ENCODE measurements at places on chromosomes 2 and 18.

- no peak for DNase-seq
Measured at GRCh38 chr2:150156415-150156814, 331.1 kb downstream of the RND3 start.

DNA sequence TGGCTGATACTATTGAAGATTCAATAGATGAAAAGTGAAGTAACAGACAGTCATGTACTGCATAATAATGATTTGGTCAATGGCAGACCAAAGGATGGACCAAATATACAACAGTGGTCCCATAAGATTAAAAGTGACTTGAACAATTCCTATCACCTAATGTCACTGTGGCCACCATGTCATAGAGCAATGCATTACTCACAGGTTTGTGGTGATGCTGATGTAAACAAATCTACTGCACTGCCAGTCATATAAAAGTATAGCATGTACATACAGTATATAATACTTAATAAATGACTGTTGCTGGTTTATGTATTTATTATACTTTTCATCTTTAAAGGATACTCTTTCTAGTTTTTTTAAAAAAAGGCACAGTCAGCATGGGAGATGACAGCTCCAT, 99.9 kb downstream of the USP34 start:
- no peak for DNase-seq

GRCh38 chr2:160397530-160397865, 96.1 kb downstream of the RBMS1 start:
- DNase-seq, result no peak

DNA sequence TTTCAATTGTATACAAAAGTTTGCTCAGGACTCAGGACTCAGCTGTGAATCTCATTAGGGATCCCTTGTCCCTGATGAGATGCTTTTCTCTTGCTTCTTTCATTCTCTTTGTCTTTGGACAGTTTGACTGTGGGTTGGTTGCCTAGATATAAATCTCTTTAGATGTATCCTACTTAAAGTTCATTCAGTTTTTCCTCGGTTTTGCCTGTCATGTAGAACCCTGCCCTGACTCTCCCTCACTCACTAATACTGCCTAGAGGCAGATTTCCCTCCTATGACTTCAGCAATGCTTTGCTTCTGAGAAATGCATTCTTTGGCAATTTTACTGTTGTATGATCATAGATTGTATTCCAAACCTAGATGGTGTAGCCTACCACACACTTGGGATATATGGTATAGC, 421.4 kb upstream of the TCF4 start:
- no peak for DNase-seq

- no peak for DNase-seq
Measured at GRCh38 chr2:159427048-159427447, 140.5 kb upstream of the WDSUB1 start.

DNA sequence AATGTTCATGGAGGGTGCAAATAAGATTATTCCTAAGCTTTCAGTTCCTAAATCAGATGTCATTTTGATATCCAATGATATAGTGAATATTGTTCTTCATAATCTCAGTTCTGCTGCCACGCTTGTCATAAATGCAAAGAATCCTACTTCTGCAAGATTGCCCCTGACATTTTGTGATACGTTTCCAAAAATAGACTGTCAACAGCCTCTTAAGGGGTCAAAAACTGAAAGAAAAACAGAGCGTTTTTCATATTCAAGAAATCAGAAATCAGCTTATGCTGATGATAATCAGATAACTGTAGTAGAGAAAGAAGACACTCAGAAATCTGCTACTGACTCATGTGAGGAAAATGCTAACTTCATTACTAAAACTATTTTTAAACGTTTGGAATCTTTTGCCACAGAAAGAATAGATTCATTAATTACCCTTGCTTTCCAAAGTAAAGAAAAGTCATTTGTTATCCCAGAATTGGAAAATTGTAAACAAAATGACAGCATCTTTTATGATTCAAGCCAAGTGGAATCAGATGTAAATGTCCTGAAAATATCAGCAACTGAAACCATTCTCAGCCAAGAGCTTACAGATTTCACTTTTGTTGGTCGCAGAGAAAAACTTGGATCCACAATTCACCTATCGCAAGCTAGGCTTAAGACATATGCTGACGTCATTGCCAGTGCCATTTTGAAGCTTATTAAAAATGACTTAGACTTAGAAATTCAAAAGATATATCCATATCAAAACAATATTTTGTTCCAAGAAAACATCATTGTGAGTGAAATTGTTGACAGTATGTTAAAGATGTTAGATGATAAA, 55.1 kb downstream of the FSIP2 start:
- no peak for DNase-seq

- DNase-seq, result no peak
Measured at GRCh38 chr18:50830544-50830943, 10.7 kb upstream of the MRO start.

GRCh38 chr2:20410556-20411277, 36.2 kb upstream of the RHOB start:
- DNase-seq, result no peak

DNA sequence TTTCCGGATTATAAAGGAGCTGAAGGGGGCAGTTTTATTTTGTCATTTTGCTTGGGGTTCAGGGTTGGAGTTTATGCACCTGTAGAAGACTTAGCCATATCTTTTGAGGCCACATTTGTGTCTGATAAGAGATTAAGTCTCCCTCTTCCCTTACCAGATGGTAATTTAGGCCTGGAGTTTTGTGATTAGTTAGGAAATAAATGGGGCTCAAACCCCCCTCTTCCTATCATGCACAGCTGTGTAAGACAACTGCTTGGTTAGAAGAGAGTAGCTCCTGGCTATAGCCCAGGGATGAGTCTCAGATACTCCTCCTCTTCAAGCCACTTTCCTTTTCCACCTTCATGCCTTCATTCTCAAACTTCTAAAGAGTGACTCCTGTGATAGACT, 802 bp upstream of the SAP130 start:
- peak; percentile 81 for DNase-seq

DNA sequence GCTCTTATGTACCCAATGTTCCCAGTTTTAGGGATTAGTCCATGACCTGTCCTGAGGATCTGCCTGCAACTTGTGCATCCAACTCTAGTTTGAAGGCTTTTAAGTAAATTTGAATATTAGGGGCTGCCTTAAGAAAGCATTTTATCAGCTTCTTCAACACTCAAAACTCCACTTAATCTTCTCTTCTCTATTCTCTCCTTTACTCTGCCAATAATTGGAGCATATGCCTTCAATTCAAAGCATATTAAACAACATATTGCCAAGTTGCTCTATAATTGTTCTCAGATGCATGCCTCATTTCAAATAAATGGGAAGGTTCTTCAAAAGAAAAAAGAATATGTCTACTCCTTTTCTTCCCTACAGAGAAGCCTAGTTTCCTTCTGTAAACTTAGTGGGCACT, 84.8 kb upstream of the NCKAP5 start:
- DNase-seq, result no peak

- no peak for DNase-seq
Measured at GRCh38 chr2:120246546-120247300, 5.9 kb upstream of the RALB start.

DNA sequence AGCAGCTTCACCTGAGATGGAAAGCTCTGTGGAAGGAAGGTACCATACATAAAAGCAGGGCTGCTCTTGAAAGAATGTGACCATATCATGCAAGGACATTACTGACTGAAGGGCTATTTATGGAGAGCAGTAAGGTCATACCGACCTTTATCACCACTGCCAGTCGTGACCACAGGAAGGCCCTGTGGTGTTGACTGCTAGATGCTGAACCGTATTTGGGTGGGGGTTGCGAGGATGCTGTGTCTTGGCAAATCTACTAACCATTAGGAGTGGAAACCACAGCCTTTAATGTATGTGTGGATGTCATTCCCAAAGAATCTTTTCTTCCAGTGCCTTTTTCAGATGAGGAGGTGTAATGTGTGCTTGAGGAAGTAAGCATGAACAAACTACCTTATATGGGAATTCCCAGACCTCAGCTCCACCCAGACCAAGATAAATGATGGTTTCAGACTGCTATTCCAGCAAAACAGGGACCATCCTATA, 60.8 kb downstream of the LIMS1 start:
- peak; percentile 96 for DNase-seq

DNA sequence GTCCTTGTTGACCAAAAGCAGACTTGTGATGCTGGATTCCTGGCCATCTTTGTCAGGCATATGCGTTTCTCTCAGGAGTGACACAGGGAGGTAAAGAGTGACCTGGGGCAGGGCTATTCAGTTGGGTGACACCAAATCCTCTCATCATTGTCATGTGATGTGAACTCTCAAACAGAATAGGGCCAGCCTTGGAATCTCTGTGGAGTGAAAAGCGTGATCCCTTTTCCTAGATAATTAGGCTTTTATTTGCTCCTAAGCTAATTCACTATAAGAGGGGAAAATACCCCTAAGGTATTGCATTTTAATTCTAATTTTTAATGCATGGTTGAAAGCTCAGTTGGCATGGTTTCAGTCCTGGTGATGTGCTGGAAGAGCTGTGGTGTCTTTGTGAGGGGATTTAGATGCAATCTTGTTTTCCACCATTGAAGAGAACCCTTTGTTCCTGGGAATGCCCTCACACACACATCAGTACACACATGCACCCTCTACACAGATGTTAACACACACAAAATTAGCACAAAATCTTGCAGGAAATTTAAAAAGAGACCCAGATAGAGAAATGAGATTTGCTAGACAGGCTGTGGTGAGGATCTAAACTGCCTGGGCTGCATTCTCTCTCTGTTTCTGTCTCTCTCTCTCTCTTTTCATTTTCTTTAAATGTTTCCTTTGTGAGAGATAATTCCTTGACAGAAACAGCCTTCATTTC, 349.9 kb downstream of the TSN start:
- no peak for DNase-seq

DNA sequence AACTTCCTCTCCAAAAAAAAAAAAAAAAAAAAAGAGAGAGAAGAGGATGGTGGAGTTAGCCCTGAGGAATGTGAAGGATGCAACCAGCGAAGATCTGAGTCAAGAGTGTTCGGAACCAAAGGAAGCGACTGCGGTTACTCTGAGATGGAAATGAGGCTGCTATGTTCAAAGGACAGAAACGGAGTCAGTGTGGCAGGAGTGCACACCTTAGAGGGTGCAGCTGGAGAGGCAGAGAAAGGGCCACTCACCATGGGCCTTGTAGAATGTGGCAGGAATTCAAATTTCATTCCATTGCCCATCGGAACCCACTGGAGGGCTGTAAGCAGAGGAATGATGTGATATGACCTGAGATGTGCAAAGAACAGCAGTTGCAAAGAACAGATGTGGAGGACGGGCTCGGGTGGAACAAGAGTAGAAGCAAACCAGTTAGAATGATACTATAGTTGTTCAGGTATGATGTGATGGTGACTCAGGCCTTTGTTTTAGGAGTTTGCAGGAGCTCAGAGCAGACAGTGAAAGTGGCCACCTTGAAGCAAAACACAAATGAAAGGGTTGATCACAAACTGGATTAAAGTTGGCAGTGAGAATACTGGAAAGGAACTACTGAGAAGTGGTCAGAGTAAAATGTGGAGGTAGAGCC, 22.6 kb downstream of the ITGA6 start:
- DNase-seq, result no peak

GRCh38 chr2:152446213-152446612, 111.2 kb downstream of the FMNL2 start:
- no peak for DNase-seq

DNA sequence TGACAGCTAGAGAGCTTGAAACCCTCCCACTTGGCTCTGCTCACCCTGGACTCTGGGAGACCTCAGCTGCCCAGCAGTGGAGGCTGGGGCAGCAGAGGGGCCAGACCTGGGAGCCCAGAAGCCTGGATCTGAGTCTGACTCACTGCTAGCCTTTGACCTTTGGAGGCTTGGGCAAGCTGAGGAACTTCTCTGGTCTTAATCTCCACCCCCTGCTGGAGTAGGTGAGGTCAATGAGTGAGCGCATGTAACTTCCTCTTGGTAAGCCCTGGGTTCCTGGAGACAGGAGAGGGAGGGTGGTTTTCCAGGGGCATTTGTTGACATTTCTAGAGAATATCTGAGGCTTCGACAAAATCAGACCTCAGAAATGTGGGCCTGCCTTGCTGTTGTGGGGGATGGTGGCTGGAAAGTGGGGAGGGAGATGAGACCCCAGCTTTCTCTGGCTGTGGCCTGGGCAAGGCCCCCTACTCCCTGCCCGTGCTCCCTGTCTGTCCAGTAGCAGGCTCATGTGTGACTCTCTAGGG, 73.0 kb upstream of the YWHAQ start:
- peak; percentile 48 for DNase-seq

- DNase-seq, result no peak
Measured at GRCh38 chr2:232026910-232027309, 65.4 kb downstream of the DIS3L2 start.

- no peak for DNase-seq
Measured at GRCh38 chr2:21288739-21289520, 165.2 kb downstream of the TDRD15 start.

GRCh38 chr2:102826904-102827303, 65.1 kb downstream of the TMEM182 start:
- DNase-seq, result no peak

GRCh38 chr2:156845806-156846558, 409.8 kb downstream of the GPD2 start:
- DNase-seq, result no peak

DNA sequence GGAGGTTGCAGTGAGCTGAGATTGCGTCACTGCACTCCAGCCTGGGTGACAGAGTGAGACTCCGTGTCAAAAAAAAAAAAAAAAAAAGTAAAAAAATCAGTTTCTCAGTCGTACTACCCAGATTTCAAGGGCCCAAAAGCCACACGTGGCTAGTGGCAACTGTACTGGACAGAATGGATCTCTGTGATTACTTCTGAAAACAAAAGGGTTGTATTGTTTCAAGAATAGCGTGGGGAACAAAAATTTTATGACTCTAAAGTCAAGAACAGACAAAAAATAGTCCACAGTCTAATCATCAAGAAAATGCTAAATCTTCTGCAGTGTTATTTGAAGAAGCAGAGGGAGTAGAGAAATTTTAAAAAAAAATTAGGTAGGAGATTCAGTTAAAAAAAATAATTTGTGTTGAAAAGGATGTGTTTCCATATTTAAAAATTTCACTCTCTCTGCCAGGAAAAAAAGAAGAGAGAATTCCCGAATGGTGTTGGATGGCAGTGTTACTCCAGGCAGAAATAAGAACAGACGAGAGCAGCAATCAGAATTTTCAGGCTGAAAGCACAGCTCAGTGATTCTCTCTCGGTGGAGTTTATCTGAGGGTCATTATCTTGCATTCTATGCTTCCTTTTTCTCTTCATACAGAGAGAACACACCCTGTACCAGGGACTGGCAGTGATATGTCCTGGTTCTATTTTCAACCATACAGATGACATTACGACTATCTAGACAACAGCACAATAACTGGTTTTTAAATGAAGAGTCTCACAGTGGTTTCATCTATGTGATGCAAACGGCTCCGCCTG, 61.8 kb downstream of the CABYR start:
- DNase-seq, result peak; percentile 22

- DNase-seq, result peak; percentile 64
Measured at GRCh38 chr2:191637182-191638078, 40.5 kb upstream of the NABP1 start.

DNA sequence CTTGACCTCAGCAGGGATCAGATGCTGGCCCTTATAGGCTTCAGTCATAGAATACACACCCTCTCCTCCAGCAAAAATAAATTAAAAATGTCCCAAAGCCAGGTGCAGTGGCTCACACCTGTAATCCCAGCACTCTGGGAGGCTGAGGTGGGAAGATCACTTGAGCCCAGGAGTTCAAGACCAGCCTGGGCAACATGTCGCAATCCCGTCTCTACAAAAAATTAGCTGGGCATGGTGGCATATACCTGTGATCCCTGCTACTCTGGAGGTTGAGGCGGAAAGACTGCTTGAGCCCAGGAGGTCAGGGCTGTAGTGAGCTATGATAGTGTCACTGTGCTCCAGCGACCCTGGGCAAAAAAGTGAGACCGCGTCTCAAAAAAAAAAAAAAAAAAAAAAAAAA, 4.8 kb downstream of the ITPRIPL1 start:
- no peak for DNase-seq

GRCh38 chr2:159034713-159035112, 66.3 kb downstream of the TANC1 start:
- DNase-seq, result no peak
